ENCODE measurements at places on chromosomes 3 and 15.

GRCh38 chr15:45279024-45279698 lies 27.1 kb downstream of the SLC28A2 start:
- DNase-seq: peak; percentile 99

DNA sequence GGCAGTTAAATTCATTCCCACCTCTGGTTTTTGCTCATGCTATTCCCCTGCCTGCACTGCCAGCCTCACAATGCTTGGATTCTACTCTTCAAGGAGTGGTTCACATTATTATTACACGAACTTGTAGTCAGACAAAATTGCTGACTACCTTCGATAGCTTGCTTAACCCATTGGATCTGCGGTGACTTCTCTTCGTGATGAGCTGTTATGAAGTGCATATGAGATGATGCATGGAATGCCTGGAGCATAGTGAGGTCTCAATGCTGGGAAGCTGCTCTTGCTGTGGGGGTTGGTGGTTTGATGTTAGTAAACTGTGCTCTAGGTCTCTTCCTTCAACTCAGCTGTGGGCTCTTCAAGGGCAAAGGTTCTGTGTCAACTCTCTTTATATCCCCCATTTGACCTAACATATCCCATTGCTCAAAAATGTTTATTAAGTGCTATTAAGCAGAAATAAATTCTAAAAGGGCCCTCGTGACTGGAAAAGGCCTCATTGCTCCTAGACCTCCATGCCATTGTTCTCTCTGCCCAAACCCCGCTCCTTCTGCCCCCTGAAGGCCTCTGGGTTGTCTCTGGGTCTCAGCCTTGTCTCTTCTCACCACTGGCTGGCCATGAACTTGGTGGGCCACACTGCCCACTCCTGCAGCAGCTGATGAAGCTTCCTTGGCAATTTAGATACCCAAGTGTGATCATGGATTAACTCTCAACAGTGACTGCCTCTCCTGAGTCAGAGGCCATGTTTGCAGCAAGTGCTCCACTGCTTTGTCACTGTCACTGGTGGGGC lies 4.5 kb upstream of the SLCO2A1 start:
- DNase-seq: no peak

GRCh38 chr15:97903971-97904572 lies 56.4 kb upstream of the ARRDC4 start:
- peak; percentile 38 for DNase-seq

GRCh38 chr15:51097553-51098330 lies 3.0 kb upstream of the TNFAIP8L3 start:
- DNase-seq: peak; percentile 31

DNA sequence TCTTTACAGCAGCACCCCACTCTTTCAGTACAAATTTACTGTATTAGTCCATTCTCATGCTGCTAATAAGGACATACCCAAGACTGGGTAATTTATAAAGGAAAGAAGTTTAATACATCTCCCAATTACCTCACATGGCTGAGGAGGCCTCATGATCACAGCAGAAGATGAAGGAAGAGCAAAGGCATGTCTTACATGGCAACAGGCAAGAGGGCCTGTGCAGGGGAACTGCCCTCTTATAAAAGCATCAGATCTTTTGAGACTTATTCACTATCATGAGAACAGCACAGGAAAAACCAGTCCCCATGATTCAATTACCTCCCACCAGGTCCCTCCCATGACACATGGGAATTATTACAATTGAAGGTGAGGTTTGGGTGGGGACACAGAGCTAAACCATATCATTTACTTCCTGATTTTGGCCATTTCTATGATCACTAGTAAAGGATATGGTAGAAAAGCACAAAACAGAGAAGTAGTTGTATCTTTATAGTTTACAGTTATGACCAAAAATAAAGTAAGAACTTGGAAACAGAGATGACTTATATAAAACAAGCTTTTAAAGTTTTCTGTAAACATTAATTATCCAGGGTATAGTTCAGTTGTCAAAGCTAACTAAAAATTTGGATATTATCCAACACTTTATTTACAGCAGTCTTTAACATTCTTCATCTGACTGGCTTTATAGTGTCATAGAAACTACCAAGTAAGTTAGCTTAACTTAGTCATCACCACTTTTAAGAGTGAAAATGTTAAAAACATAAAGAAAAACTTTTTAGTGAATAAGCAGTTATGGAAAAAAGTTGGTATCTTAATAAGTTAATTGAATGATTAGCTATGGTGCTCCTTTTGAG lies 40.2 kb downstream of the P2RY1 start:
- DNase-seq: no peak
